Activated CD4-positive, alpha-beta T cell treated with anti-CD3 and anti-CD28 coated beads, Interleukin-2, amount 50 U/mL, for 48 hours (primary cell): ENCODE measurements at places on chromosomes 11 and 22.

GRCh38 chr11:69057236-69057635 is 8.5 kb downstream of the TPCN2 start:
- no peak for DNase-seq

- DNase-seq, result no peak
Observed at GRCh38 chr22:38864361-38865191, 7.4 kb downstream of the CBX6 start.

DNA sequence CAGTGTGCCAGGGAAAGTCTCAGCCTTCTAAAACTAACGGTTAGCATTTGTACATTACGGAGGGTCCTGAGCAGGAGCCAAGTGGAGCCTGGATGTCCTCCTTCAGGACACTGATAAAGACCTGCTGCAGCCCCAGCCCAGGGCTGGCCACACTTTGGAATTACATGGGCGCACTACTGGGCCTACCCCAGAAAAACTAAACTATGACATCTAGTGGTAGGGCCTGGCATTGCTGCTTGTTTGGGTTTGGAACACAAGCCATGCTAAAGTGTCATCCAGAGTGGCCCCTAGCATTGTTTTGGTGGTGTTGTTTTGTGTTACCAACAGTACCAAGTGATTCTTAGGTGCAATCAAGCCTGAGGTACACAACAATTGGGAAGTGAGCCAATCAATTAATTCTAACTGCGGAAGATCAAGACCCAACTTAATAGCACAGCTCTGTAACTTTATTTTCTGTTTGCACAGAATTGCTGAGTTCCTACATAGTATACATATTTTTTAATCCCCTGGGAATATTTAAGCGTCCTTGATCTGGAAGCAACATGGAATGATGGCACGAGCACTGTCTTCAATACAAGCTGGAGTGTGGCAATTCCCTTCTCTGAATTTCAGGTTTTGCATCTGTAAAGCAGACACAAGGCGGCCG is 340.7 kb downstream of the LARGE1 start:
- peak; percentile 41 for DNase-seq

GRCh38 chr22:47739291-47740015 is 977.0 kb downstream of the TBC1D22A start:
- DNase-seq, result no peak

DNA sequence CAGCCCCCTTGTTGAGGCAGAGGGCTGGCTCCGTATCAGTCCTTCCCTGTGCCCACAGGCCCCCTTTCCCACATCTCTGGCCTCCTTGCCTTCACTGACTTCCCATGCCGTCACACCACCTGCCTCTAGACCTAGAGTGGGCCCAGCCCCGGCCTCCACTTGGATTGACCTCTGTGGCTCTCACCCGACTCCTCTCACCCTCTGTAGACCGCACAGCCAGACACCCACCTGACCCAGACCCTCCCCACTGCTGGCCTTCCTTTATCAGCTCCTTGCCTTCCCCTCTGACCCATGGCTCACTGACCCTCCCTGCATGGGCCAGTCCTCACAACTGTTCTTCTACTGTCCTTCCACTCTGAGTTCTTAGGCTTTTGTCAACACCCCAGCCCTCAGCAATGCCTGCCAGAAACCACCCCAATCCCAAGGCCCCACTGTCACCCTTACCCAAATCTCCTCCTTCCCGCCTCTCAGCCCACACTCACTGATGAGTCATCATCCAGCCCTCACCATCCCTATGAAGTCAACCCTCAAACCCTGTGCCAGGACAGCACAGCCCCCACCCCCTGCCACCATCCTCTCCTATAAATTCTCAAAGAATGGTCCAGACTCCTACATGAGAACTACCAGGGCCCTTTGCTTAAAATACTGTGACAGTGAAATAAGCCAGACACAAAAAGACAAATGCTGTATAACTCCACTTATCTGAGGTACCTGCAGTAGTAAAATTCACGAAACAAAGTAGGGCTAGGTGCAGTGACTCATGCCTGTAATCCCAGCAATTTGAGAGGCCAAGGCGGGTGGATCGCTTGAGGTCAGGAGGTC is 53.4 kb downstream of the SCGB1A1 start:
- no peak for DNase-seq

DNA sequence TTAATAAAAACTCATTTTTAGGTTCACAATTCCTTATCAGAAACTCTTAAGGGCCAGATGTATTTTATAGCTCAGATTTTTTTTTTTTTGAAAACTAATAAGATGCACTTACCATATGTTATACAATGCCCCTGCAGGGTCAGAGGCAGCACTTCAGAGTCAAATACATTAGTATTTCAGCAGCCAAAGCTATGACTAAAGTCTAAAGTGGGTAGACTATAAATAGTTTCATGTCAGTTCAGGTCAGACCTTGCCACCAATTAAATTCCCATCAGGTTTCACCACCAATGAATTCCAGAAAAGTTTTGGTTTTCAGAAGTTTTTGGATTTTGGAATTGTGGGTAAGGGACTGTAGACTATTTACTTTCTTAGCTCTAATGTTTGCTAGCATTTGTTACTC is 75.9 kb downstream of the FAM83F start:
- DNase-seq, result no peak

GRCh38 chr22:43186272-43187170 is at the start of gene TTLL12:
TTLL12 (minus strand) TSS chr22:43187134; CDS start chr22:43187069, 65 bp downstream.
- DNase-seq, result peak; percentile 52

DNA sequence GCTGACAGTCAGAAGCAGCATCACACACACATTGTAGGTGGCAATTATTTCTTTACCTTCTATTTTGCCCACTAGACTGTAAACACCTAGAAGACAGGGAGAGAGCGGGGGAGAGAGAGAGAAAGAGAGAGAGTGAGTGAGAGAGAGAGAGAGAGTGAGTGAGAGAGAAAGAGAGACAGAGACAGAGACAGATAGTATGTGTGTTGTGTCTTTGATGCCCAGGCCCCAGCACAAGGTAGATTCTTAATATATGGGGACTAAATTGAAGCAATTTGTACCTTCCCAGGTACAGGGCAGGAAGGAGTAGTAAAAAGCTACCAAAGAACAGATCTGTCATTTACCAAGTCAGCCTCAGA is 163.7 kb downstream of the PKNOX2 start:
- DNase-seq, result no peak

DNA sequence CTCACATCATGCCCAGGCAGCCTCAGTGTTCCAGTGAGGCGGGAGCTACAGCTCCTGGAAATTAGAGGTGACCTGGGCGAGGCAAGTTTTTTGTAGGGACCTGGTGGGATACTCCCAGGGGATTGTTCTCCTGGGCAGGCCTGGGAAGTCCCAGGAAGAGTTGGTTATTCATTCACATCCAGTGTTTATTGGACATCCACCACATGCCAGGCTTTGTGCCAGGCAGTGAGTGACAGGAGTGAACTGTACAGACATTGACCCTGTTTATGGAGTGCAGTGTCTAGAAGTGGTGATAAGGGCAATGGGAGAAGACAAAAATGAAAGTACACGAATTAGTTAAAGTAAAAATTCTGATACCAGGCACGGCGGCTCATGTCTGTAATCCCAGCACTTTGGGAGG is 29.4 kb downstream of the YWHAH start:
- DNase-seq, result no peak

DNA sequence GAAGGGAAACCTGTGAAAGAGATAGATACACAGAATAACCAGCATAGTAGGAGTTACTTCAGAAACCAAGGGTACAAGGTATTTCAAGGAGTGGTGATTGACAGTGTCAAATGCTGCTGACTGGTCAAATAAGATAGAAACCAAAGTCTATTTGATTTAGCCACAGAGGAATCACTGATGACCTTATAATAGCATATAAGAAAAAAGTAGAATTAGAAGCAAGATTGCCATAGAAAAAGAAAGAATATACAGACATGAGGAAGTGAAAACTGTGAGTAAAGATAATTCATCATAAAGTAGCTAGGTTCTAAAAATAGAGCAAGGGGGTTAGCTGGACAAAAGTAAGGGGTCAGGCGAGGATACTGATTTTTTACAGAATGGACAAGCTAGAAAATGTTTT is 14.2 kb downstream of the ZBTB44 start:
- DNase-seq, result no peak

- DNase-seq, result no peak
Observed at GRCh38 chr11:115884800-115885534, 380.8 kb upstream of the CADM1 start.

DNA sequence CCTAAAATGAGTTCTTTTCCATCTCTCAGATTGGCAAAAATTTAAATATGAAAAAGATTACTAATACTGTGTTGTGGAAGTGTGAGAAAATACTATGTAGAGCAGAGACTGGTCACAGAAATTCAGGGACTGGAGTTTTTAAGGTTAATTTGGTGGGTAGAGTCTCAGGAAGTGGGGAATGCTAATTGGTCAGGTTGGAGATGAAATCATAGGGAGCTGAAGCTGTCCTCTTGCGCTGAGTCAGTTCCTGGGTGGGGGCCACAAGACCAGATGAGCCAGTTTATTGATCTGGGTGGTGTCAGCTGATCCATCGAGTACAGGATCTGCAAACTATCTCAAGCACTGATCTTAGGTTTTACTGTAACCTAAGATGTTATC is 29.4 kb upstream of the TMEM86A start:
- peak; percentile 41 for DNase-seq

- no peak for DNase-seq
Observed at GRCh38 chr11:59865031-59865430, 1.3 kb downstream of the TCN1 start.

DNA sequence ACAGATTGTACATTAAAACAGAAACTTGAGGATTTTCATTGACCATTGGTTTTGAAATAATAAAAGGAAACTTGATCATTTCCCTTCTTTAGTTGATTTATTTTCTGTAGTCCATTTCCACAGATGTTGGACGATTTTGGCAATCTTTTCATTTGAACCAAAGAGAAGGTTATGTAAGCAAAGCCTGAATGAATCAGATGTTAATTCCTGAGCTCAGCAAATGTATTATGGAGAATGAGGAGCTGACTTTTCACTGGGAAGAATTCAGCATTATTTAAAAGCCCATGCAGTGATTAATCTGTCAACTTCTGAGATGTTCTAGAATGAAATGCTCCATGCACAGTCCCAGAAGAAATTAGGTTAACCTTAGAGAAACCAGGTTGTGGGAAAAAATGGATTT is 29.0 kb downstream of the ELMOD1 start:
- no peak for DNase-seq

DNA sequence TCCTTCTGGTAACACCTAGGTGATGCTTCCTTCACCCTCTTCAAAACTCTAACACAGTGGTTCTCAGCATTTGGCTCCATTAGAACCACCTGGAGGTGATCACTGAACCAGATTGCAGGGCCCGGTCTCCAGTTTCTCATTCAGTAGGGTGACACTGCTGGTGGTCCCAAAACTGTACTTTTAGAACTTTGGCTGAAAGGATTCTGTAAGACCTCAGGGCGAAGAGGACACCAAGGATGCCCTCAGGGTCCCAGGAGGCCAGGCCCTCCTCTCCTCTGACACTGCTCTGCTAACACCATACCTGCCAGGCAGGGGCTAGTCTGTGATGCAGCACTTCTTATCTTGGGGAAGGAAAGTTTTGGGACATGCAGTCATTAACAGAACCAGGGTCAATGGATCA is 9.0 kb downstream of the VSTM5 start:
- DNase-seq, result no peak

DNA sequence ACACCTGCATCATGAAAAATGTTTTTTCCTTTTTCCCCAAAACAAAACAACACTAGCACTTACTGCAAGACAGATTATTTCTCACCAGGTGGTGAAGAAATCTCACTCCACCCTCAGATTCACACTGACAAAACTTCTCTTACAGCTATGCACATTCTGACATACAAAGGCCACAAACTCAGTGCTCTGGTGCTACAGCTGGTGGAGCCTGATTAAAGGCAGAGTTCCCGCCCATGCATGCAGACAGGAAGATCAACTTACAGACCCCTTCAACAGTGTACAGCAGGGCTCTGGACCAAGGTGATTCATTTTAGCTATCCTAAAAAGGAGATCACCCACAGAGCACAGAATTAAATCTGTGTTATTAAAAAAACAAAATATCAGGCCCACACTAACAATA is 112.6 kb downstream of the CADM1 start:
- DNase-seq, result no peak

DNA sequence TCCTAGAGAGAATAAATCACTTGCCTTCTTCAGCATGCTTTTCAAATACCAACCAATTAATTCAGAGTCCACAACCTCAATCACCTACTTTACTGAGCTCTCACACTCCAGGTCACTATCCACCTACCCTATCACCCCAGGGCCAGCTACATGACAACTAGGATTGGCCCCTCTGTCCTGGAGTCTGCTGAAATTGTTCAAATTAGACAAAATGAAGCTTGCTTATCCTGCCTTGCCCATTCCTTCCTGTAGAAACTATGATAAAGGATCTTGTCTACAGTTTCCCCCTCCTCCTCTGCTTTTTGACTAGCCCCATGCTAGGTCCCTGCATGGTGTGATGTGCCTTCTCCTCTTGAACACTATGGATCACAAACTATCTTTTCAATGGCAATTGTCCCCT is 94.5 kb downstream of the JRKL start:
- no peak for DNase-seq
